ENCODE measurements at places on chromosomes 5 and 9.
A peak's percentile ranks its signal among the peaks of the same experiment; 100 is the strongest.

- no peak for DNase-seq
These were observed 106.0 kb upstream of the BNC2 start for GRCh38 chr9:16976427-16976826.

DNA sequence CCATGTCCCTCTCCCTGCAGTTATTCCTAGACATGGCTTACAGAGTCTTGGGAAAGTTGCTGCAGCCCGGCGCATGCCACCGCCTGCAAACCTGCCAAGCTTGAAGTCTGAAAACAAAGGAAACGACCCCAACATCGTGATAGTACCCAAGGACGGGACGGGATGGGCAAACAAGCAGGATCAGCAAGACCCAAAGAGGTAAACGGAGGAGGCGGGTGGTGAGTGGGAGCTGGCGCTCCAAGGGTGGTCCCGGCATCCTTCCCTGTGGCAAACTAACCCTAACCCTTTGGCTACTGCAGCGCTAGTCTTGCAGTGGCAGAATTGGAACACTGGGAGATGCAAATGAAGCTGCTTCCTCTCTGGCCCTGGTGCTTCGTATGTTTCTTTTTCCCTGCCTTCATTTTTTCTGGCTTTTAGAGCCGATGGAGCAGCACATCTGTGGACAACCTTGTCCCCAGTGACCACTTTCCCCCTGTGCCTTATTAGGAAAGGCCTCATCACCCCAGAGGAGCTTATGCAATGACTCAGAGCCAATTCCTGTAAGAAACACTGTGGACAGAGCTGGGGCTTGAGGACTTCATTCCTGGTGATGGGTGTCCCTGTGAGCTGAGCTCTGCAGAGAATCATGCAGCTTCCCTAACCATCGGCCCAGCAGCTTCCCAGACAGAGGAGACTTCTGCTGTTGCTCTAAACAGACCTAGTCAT lies 38.9 kb downstream of the PRRC2B start:
- no peak for DNase-seq

DNA sequence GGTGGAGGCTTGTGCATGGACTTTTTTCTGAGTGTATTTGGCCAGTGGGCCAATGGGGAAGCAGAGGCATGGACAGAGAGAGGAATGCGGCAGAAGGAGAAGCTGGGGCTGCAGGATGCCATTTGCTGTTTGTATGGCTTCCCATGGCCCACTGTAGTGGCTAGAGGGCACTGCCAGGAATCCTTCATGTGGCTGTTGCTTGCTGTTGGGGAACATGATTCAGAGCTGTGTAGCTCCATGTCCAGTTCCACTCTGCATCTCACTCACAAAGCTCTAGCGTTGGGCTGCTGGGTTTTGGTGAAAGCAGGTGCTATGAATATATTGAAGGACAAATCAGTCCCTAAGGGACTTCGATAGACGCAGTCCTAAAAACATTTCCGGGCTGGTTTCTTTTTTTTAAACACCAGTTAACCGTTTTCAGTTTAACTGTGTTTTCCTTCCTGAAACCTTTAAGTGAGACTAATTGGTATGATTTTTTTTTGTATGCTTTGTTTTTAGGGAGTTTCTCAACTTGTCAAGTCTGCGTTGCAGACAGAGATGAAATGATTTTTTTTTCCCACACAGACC lies 51.3 kb downstream of the SLC22A5 start:
- DNase-seq: no peak

DNA sequence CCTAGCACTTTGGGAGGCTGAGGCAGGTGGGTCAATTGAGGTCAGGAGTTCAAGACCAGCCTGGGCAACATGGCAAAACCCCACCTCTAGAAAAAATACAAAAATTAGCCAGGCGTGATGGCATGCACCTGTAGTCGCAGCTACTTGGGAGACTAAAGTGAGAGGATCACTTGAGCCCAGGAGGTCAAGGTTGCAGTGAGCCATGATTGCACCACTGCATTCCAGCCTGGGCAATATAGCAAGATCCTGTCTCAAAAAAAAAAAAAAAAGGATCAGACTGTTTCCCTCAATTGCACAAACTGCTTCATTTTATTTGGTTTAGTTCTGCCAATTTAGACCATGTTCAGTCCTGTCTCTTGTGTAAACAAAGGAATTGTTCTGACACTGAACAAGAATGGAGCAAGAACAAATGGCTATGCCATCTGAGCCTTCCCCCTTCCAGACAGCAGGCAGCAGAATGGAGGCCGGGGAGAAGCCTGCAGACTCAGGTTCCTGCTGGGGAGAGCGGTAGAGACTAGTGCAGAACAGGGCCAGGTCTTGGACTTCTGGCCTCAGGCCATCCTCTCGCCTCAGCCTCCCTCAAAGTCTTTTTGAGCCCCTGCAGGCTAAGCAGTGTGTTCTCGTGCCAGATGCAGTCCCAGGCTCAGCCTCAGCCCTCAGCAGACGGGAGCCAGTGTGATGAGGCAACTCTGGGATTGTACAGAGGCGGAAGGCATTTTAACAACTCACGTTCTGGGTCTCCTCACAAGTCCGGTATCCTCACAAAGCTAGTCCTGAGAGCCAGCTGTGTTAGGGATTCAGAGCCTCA lies 18.2 kb downstream of the HNRNPH1 start:
- DNase-seq: no peak

DNA sequence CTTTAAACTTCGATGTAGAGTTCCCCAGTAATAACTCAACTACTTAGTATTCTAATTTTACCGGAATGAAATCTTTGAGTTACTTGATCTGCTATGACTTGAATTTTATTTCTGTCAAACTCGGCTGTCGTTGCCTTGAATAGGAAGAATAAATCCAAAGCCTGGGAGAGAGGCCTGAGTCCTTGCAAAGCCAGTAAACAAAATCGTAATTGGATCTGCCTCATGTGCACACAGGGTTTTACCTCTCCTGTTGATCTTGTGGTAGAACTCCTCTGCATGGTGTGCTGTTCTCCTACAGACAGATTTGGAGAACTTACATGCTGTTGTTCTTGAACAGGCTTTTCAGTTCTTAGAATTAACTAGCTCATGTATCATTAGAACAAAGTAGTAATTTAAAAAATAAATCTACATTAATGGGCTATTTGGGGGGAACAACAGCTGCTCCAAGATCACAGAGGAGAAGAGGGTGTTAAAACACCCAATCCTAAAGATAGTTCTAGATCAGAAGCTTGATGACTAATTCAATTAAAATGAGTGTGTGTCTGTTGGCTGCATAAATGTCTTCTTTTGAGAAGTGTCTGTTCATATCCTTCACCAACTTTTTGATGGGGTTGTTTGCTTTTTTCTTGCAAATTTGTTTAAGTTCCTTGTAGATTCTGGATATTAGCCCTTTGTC lies 28.9 kb downstream of the HSPB3 start:
- no peak for DNase-seq

DNA sequence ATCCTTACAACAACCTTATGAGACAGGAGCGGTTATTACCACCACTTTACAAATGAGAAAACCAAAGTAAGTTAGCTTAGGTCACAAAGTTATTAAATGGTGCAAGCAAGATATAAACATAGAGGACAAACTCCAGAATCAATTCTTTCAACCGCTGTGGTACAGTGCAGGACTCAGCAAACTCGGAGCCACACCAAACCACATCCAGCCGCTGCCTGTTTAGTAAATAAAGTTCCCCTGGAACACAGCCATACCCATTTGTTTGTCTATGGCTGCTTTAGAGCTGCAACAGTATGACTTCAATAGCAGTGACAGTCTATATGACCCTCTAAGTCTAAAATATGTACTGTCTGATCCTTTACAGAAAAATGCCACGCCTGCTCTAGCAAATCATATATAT lies 1567.2 kb upstream of the WWC1 start:
- no peak for DNase-seq

GRCh38 chr5:63959177-63959982 lies 2.9 kb downstream of the HTR1A start:
- DNase-seq: no peak

GRCh38 chr9:105205787-105206495 lies 38.5 kb upstream of the SLC44A1 start:
- no peak for DNase-seq

GRCh38 chr5:154190595-154191304 lies at the start of gene GALNT10:
GALNT10 (plus strand) TSS chr5:154190733; CDS start chr5:154190867, 134 bp downstream.
- peak; percentile 80 for DNase-seq

DNA sequence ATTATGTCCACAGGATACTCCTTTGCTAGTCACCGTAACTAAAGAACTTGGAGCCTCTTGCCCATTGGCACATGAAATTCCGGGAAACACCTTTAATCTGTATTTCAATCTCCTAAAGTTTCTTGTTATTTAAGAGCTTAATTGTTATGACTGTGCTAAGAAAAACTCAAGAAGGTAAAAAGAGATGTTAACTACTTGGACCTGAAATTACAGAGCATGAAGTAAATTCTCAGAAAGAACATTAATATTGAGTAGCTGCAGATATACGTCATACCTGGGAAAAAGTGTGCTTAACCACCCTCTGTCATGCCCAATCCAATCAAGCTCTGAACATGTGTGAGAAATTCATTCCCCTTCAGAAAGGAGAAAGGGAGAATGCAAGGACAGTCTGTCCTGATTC lies 394.9 kb upstream of the PTGER4 start:
- no peak for DNase-seq

DNA sequence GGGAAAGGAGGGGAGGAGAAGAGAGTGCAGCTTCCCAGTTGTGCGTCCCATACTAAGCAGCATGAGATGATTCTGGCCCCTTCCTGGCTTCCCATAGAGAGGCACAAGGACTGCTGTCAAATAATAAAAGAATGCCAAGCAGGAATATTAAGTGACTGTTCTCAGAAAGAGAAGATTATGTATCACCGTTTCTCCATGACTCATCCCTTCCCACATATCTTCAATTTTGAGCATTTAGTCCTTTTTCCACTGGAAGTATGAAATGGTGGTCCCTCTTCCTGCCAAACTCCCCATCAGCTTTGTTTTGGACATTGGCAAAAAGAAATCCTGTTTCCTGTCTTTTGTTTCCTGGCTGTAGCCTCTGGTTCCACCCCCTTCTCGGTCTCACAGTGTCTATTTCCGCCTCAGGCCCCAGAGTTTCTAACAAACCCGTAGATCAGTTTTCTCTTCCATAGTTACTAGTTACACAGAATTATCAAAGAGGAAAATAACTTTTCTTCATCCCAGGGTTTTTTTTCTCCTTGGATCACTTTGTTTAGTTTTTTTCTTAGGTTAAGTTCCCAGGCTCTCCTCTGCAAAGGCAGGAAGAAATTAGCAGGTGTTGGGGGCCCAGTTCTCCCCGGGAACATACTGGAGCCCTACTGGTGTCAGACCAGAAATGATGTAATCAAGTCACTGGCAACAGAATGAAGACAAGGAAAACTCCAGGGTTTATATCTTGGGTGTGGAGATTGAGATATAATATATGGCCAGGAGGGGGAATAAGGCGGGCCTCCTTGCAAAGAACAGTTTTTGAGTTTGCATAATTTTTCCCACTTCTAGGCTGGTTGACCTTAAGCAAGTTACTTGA lies 26.4 kb upstream of the ARHGAP26 start:
- DNase-seq: no peak

DNA sequence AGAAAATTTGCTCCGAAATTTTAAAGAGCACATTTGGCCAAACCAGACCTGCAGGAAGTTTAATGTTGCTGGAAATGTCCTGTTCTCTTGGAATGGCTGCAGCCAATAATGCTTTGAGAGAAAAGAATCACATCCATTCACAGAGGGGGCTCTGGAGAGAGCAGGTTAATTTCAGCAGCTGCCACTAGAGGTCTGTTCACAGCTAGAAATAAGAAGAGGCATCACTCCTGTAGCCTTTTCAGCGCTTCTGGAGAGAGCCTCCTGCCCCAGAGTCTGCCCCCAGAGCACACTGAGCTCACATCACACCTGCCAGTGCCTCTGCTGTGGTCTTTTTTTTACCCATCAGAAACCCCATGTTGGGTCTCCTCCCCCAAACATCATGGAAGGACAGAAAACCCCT lies 124.8 kb upstream of the RAD23B start:
- DNase-seq: no peak

DNA sequence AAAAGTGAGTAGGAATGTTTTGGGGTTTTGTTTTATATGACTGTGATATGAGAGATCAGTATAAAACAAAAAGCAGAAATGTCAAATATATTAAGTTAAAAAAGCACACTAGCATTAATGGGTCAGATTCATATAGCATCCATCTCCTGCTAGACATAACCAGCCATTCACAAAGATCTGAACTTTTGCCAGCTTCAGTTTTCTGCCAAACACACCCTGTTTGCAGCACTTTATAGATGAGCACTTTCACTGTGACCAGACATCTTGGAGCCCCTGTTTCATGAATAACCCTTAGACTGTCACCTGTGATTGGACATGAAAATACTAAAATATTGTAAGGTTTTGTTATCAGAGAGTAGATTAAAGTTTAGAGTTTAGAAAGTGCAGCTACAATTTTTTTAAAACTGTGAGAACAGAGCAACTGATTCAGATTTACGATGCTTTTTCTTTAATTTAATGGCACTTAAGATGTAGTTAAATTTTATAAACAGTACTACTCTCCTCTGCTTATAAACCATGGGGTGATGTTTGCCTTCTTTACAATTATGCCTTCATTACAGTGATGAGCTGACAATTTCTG lies 142.6 kb downstream of the KCTD16 start:
- DNase-seq: no peak

DNA sequence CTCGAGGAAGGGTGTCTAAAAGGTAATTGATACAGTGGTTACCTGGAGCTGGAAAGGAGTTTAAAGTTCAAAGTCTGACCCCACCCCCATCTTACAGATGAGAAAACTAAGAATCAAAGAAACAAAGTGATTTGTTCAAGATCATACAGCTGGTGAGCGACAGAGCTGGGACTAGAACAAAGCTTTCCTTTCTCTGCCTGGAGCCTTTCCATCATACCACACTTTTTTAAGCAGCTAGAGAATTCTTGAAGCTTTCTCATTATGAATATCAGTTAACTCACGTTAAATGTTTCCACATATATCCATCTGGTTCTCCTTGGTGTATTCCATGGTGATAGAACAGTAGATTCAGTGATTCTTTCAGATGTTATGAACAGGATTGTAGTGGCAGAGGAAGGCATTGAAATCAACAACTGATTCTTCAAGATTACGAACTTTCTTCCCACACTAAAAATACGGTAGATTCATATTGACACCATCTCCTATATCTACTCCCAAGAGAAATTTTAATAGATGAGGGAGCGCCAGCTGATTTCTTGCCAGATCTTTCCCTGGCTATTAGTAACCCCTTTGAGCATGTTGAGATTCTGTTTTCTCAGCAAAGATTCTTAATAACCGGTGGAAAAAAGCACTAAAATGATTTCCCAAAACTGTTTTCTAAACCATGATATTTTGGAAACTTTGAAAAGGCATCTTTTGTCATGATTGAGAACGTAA lies 233.7 kb downstream of the ADAMTSL1 start:
- no peak for DNase-seq

GRCh38 chr9:107358986-107359385 lies 75.9 kb downstream of the RAD23B start:
- DNase-seq: no peak

GRCh38 chr9:128168731-128169308 lies 8.8 kb downstream of the BBLN start:
- no peak for DNase-seq

GRCh38 chr9:4541856-4542255 lies 51.6 kb downstream of the SLC1A1 start:
- DNase-seq: no peak

- DNase-seq: no peak
These were observed 107.9 kb upstream of the SELENOP start for GRCh38 chr5:42919600-42919999.

- DNase-seq: no peak
These were observed 45.6 kb downstream of the APTX start for GRCh38 chr9:32955655-32956478.

All from GM12891 (cell line).